ENCODE measurements at places on chromosomes 4 and X.

- no peak for DNase-seq
These were observed 1067.5 kb downstream of the PCDH7 start for GRCh38 chr4:31787701-31788100.

DNA sequence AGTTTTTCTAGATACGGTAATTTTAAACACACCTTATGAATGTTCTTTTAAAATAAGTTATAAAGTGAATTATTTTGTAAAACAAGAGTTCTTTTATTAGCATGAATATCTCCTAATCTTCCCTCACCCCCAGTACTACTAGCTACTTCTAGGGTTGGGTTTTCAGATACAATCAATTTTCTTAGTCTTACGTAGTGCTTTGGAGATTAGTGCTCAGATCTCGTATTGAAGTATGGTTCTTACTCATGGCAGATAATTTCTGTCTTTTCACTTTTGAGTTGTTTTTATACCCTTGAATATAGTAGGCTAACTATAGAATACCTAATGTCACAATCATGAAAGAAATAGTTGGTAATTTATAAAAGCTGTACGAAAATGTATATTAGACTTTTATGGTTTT, 43.2 kb downstream of the CDKL5 start:
- no peak for DNase-seq

DNA sequence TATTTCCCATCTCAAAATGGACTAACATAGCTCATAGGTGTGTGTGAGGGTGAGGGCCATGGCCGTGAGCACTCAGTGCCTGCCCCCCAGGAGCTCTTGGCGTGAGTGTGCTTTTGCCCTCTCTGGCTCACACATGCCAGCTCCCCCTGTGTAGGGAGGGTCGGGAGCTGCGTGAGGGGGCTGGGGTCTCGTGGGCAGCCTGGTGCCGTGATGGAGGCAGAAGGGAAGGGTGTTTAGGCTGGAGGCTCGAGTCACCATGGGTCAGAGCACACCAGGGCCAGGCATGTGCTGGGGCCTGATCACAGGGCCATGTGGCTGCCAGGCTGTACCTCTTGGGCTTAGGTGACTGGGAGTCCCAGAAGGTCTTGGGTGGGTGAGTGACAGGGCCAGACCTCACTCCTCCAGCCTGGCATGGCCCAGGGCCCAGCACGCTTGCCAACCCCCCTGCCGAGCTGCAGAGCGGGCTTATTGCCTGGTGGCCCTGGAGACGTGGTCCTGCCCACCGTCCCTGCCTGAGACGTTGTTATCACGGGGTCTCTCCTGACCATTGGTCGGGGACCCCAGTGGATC, 44.0 kb downstream of the ADRA2C start:
- DNase-seq: no peak

GRCh38 chr4:27001398-27002164, 140.9 kb downstream of the STIM2 start:
- DNase-seq: no peak

- DNase-seq: no peak
These were observed 36.0 kb upstream of the PLK4 start for GRCh38 chr4:127844601-127845116.

DNA sequence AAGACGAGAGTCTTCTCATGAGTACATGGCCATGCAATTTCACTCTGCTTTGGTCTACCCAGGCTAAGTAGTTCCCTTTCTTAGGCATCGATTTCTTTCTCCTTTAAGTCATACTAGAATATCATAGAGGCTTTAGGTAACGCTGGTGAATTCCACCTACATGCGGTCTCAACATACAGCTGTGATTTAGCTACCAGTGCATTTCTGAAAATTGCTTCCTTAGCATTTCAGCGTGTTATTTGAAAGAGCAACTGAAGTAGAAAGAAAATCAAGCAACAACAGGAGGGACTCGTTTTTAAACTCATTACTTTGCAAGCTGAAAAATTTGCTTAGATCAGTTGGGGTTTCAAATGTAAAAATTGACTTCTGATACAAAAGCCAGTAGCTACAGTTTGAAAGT, 48.1 kb upstream of the RASGEF1B start:
- DNase-seq: no peak

GRCh38 chr4:181822005-181822375, 421.2 kb upstream of the TENM3 start:
- no peak for DNase-seq

GRCh38 chr4:86853209-86853608, 4.0 kb upstream of the SLC10A6 start:
- no peak for DNase-seq

GRCh38 chr4:145930592-145930991, 8.0 kb downstream of the ZNF827 start:
- DNase-seq: no peak

- DNase-seq: no peak
These were observed 34.7 kb downstream of the MSL3 start for GRCh38 chrX:11792461-11793421.

DNA sequence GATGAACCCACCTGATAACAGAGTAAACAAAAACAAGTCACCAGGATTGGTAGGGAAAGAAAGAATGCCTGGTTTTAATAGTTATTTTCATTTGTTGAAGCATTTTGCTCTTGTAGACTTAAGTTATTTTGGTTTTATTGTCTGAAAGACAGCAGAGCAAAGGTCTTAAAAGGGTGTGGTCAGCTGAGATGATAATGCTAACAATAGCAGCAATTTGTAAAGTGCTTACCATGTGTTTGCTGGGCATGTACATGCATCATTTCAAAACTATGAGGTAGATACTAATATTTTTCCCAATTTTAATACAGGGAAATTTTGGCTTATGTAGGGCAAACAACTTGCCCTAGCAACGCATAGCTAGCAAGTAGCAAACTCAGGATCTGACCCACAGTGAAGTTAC, 46.8 kb upstream of the SLC10A4 start:
- no peak for DNase-seq

GRCh38 chr4:36712013-36712412, 430.6 kb downstream of the DTHD1 start:
- no peak for DNase-seq

GRCh38 chrX:150163221-150163930, 199.7 kb upstream of the MAMLD1 start:
- DNase-seq: no peak

GRCh38 chr4:5685296-5685695, 23.1 kb downstream of the EVC2 start:
- no peak for DNase-seq

- DNase-seq: no peak
These were observed 239.3 kb downstream of the C4orf33 start for GRCh38 chr4:129335276-129335675.

DNA sequence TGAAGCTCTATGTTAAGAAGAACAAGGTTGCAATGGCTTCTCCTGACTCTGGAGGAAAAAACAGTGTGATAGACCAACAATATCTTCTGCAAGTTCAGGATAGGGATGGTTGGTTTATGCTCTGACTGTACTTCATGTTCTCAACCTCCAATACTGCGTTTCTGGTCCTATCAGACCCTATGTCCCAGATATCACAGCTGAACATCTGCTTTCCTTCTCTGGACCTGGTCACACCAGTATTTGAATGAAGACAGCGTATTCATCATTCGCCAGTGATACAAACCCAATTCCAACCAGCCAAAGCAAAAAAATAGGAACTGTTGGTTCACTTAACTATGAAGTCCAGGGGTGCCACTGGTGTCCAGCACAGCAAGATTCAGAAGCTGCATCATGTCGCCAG, 124.5 kb upstream of the KLF3 start:
- no peak for DNase-seq

DNA sequence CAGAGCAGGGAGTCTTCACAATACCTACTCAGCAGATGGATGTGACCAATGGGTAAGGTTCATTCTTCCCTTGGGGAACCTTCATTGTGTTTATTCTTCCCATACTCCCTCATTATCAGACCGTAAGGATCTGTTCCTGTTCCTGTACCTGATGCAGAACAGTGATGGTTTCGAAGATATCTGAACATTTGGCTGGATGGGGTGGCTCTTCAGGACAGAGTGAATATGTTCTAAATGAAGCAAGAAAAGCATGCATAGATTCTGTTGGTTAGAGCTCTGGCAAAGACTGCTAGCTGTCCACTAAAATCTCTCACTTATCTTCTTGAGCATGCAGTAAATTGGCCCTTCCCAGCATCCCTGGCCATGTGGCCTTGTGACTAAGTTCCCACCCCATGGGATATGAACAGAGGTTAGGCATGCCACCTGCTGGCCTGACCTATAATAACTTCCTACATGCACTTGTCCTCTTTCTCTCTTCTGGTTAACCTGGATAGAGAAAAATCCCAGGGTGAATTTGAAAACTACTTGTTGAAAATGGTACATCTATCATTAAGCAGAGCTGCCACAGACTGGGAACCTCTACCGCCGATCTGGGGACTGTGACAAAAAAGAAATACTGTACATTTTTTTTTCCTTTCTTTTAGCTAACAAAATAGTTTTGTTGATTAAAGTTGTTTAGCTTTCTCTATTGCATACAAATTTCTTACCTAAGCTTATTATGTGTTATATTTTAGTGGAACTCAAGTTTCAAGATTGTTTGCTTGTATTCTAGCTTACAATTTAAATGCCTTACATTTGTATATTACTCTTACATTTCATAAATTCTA, 60.0 kb upstream of the BANK1 start:
- DNase-seq: peak; percentile 67

DNA sequence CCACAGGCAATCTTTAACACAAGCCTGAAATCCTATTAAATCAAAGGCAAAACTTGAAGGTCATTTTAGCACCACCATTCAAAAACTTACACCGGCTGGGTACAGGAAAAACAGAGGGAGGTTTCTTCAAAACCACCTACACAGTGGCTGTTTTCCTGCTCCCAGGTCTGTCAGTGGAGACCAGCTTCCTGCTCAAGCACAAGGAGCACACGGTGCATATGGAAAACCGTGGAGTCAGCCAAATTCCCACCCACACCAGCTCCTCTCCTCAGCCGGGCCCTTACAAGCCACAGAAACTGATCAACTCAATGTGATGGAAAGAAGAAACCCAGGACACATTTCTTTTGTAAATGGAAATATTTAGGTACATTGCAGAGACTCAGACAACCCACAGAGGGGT, 14.3 kb upstream of the FAM241A start:
- DNase-seq: no peak

- no peak for DNase-seq
These were observed 28.7 kb downstream of the RLIM start for GRCh38 chrX:74585766-74586165.

GRCh38 chr4:33080275-33080674, 2360.1 kb downstream of the PCDH7 start:
- DNase-seq: no peak

DNA sequence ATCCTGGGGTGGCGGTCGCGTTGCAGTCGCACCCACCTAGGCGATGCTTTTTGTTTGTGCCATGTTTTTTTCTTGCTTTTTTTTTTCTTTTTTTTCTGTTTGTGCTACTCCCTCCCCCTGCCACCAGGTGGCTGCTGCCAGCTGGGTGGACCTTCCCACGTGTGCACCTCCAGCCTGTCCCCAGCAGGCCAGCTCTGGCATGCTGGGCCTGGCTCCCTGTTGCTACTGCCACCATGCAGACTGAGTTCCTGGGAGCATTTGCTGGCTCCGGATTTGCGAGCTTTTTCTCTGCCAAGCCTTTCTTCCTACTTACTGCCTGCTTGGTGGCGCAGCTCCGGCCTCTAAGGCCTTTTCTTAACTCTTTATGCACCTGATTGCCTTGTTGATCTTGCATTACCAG, 161.2 kb upstream of the WDFY3 start:
- no peak for DNase-seq

DNA sequence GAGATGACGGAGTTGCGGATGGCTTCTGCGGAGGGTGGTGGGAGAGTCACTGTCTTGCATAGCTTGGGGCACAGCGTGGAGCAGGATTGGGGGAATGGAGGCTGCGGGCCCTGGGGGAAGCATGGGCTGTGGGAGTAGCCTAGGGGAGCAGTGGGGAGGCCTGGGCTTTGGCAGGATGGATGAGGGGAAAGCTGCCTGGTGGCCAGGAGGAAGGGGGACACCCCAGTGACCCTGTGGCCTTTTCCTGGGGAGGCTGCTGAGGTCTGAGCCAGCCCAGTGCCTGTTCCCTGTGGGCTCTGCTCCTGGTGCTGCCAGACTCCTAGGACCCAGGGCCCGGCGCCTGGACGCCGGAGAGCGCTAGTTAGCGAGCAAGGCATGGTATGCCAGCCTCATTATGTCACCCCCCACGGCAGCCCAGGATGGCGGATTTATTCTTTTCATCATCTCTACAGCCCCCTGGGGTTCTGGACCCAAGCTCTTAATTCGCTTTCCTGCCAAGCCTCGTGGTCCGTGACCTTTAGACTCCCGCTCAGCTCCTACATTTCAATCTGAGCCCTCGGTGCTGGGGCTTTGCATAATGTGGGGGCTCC, 39.8 kb downstream of the SORCS2 start:
- no peak for DNase-seq

DNA sequence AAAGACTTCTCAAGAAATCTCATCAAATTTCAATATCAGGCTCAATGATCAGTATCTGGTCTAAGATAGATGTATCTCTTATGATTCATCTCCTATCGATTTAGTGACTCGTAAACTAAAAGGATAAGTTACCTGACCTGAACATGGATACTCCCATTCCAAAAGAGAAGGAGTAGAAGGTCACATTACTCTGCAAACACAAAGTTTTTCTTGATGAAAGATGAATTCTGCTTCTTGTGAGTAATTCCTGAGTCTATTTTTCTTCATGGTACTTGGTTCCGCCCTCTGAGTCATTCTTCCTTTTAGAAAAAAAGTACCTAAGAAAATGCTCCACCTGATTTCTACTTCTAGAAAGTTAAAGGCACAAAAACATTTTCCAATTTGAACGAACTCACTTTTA, 223.1 kb upstream of the SLIT2 start:
- no peak for DNase-seq

GRCh38 chr4:184884883-184885282, 59.1 kb upstream of the ACSL1 start:
- DNase-seq: no peak

GRCh38 chr4:112978691-112979472, 70.6 kb upstream of the ANK2 start:
- no peak for DNase-seq

DNA sequence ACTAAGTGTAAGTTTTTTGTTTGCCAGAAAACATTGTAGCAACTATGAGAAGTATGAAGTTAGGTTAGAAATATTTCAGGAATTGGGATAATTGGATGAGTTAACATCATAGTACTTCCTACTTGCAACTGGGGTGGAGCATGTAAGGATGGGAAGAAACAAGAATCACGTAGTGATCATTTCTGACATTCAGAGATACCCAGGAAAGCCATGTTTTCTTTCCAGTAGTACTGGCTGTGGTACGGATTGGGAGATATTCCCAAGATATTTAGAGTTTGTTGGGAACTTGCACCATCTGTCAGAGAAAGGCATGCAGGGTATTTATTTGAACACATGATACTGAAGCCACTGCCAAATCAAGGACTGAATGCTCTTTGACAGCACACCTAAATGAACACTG, 87.6 kb upstream of the SLC4A4 start:
- no peak for DNase-seq

Measured in HL-60 (cell line).